ENCODE measurements at places on chromosomes 7 and 10. TPM values are rescaled to one million over a fixed set of nuclear protein-coding genes. Genes with fewer than 3 reads are reported as not detected.

GRCh38 chr7:760006-760405 is 32.9 kb upstream of the PRKAR1B start:
- no peak for DNase-seq

- DNase-seq: no peak
These were observed 301.6 kb upstream of the HPS1 start for GRCh38 chr10:98748298-98748697.

DNA sequence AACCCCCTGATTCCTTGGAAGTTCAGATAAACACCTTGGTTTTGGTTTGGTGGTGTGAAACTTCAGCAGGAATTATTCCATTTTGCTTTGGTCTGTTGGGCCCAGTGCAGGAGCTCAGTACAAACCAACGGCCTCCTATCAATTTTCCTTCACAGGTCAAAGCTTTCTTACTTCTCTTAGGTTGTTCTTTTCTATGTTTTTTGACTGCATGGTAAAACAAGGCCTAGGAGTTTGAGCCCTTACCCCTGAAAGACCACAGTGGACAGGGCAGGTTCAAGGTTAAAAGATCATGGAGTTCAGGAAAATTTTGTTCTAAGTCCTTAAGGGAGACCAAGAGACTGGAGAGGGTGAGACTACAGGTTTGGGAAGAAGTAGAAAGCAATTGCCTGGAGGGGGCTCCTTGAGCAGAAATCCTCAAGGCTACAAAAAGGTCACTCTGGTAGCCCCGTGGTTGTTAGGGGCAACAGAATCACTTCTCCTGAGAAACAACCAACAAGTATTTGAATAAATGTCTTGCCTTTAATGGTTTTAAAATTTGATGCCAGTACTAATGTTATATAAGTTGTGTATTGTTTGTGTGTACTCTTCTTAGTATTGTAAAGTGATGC is 40.9 kb upstream of the FHIP2A start:
- no peak for DNase-seq

- DNase-seq: no peak
These were observed 734.8 kb downstream of the TNS3 start for GRCh38 chr7:46847126-46847525.

- DNase-seq: no peak
These were observed 130.0 kb downstream of the ELAPOR2 start for GRCh38 chr7:86929293-86930109.

- no peak for DNase-seq
These were observed 5.1 kb downstream of the NME8 start for GRCh38 chr7:37853468-37853867.

GRCh38 chr7:98879198-98879978 is 1.1 kb downstream of the TRRAP start:
- peak; percentile 38 for DNase-seq

GRCh38 chr7:131786204-131786603 is 229.8 kb upstream of the PODXL start:
- no peak for DNase-seq

GRCh38 chr7:134289423-134289822 is 27.3 kb downstream of the SLC35B4 start:
- no peak for DNase-seq

- DNase-seq: no peak
These were observed 179.0 kb downstream of the RNLS start for GRCh38 chr10:88404133-88404532.

DNA sequence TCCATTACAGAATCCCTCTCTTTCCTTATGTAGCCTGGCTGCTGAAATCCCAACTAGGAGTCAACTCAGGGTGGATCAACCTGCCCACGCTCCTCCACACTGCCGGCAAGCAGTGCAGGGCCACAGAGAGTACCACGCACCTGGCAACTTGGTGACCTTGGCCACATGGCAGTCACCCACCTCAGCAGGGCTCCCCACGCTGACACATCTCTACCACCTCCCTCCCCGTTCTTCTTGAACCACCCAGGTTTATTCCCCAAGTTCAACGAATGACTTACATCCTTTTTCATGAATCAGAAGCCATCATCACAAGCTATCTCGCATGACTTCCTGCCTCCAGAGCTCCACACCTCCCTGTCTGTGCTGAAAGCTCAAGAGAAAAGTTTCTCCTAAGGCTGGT is 153.4 kb downstream of the GRID1 start:
- DNase-seq: no peak

- no peak for DNase-seq
These were observed 289.3 kb downstream of the PTEN start for GRCh38 chr10:88152728-88153133.

GRCh38 chr7:77989981-77990566 is 191.5 kb downstream of the PHTF2 start:
- no peak for DNase-seq

GRCh38 chr10:46534828-46535524 is 21.5 kb downstream of the GPRIN2 start:
- DNase-seq: no peak

GRCh38 chr10:3427950-3428354 is 255.4 kb upstream of the PITRM1 start:
- DNase-seq: no peak

DNA sequence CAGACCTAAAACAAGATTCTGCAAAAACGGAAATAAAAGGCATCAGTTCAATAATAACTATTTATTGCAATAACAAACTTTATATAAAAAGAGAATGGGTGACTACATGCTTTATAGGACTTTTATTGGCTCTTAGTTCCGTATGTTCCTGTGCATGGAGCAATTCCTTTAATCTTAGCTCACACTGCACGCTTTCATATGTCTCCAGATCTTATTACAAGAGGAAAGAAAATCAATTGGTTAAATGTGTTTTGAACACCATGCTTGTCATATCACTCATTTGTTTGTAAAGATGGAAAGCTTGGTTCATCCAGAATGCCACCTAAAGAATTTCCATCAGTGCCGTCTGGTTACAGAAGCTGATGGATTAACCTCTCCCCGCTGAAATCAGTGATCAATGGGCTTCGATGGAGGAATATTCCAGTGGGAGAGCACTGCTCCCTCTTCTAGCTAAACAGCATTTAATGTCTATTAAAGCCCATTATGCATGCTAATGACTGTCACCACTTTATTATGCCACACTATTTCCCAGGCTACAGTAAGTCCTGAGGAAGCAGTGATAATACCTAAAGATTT is 210.3 kb downstream of the GLI3 start:
- DNase-seq: no peak

GRCh38 chr7:3673524-3673923 is 372.5 kb downstream of the SDK1 start:
- DNase-seq: no peak

DNA sequence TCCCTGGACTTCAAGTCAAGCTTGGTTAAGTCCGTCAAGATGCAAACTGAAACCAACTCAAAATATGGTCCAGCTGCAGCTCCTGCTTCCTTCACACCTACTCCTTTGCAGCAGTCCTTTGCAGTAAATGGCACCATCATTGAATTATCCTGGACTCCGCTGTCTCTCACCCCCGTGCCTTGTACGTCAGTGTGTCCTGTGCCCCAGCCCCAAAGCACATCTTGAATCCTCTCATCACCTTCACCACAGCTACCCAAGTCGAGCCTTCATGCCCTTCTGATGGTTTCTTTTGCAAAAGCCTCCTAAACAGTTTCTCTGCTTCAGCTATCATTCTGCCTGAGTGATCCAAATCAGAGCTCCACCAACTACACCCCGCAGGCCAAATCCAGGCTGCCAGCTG is 88.4 kb upstream of the LEP start:
- no peak for DNase-seq

GRCh38 chr10:78457804-78458482 is 424.3 kb downstream of the RPS24 start:
- DNase-seq: no peak

- DNase-seq: no peak
These were observed 20.4 kb upstream of the TTYH3 start for GRCh38 chr7:2611401-2611800.

- no peak for DNase-seq
These were observed 63.0 kb downstream of the TAX1BP1 start for GRCh38 chr7:27802999-27803398.

- DNase-seq: no peak
These were observed 6.9 kb downstream of the PARP12 start for GRCh38 chr7:140055833-140056232.

DNA sequence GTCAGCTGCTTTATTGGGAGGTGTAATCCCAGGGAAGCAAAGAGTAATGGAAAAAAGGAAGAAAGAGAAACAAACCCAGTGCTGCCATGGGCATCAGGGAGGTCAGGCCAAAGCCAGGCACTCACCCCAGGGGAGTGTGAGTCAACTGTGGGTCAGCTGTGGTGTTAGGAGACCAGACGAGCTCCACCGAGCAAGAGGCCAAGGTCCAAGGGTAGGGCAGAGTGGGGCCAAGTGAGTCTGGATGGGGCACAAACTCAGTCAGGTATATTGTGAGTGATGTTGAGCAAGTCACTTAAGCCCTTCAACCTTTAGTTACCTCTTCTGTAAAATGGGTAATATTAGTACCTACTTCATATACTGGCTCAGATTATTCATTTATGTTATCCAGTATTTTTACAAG is 30.4 kb upstream of the CDK13 start:
- no peak for DNase-seq

GRCh38 chr7:146557971-146558469 is 441.4 kb downstream of the CNTNAP2 start:
- no peak for DNase-seq

DNA sequence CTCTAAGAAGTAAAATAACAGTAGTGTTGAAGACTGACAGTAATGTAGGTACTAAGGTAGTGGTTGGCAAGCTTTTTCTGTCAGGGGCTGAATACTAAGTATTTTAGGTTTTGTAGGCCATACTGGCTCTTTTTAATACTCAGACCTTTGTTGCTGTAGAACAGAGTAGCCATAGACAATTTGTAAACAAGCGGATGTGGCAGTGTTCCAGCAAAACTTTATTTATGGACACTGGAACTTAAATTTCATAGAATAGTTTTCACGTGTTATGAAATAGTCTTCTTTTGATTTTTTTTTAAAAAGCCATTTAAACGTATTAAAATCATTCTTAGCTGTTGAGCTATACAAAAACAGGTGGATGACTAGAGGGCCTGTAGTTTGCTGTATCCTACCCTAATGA is 121.2 kb downstream of the MLLT10 start:
- no peak for DNase-seq

GRCh38 chr7:72025381-72025960 is 386.7 kb downstream of the CALN1 start:
- DNase-seq: peak; percentile 47

DNA sequence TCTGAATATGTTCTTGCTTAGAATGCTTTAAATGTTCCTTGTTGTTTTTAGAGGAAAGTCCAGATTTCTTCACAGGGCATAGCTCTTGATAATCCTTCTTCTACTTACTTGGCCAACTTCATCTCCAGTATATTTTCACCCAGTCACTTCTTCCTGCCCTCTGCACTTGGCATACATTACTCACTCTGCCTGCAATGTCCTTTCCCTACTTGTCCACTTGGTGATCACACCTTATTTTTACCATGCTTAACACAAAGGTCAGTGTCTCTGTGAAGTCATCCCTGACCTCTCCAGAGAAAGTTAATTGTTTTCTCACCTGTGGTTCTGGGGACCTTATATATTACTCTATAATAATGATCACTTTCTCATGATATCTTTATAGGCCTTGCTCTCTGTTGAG is 23.3 kb downstream of the SFRP4 start:
- DNase-seq: no peak

- peak; percentile 16 for DNase-seq
These were observed 146.8 kb downstream of the PKD1L1 start for GRCh38 chr7:47801423-47801822.

Gene INA
- total RNA-seq: 160 TPM

Gene ZNF398
- 24.6 TPM for total RNA-seq

Gene CPA1
- not detected for total RNA-seq

Gene TMEM236
- 0.18 TPM for total RNA-seq

Gene UNC5B
- total RNA-seq: 10.7 TPM

Gene ANKRD26
- 30.9 TPM for total RNA-seq

Gene MPP7
- total RNA-seq: 5.6 TPM

Gene MKX
- 1.8 TPM for total RNA-seq

Gene PRSS2
- total RNA-seq: not detected

Gene FFAR4
- total RNA-seq: 0.18 TPM

Gene HUS1
- 29.9 TPM for total RNA-seq
